Retina (tissue), 1 donor: ENCODE measurements at places on chromosomes 13 and 19.
A peak's percentile ranks its signal among the peaks of the same experiment; 100 is the strongest.

GRCh38 chr13:109348519-109349258, 437.7 kb downstream of the IRS2 start:
- DNase-seq: no peak

GRCh38 chr19:7900931-7901330, 2.7 kb upstream of the MAP2K7 start:
- DNase-seq: no peak

DNA sequence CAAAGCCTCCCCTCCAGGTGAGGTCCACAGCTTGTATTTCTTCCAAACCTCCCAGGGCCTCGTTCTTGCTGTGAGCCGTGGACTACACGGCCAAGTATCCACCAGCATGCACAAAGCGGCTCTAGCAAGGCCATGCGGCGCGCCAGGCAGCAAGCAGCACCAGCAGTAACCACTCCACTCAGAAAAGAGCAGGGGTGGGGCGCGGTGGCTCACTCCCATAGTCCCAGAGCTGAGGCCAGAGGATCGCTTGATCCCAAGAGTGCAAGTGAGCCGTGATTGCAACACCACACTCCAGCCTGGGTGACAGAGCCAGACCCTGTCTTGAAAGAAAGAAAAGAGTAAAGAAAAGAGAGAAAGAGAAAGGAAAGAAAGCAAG, 4.7 kb downstream of the CCDC8 start:
- peak; percentile 66 for DNase-seq

- DNase-seq: no peak
These were observed 129.3 kb upstream of the SERP2 start for GRCh38 chr13:44244288-44244687.

DNA sequence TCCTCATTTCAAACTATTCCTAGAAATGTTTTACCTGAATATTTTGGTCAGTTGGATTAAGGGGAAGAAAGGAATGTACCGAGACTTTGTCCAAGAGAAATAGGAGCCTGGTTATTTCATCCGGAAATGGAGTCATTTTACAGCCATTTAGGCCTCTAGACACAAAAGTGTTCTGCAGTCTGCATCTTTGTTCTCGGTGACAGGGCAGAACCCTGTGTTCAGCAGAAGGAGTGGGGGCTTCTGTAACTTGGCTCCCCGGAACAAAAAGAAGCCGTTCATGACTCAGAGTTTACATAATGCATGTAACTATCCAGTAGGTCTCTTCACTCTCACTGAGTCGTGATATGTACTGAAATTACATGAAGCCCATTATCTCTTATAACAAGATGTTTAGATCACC, 21.6 kb upstream of the FNDC3A start:
- no peak for DNase-seq

- DNase-seq: no peak
These were observed at the start of gene GPR183 for GRCh38 chr13:99307247-99307646. TSS of gene GPR183 (minus strand) at chr13:99307399. CDS start at chr13:99296145, 11,254 bp downstream.

DNA sequence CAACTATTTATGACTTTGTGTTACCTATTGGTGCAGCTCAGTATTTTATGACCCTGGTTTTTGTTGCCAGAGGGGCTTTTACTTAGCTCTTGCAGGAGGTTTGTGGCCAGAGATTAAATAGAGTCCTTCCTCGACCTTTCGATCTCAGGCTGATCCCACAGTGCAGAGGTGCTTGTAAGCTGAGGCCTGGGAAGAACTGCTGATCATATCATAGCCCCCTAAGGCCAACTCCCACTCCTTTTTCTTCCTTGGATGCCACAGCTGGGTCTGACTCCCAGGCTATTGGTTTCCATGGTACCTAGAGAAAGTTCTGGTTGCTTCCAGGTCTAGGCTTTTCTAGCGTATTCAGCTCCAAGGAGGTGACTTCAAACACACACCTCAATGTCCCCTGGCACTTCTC, 324.9 kb downstream of the FOXO1 start:
- no peak for DNase-seq

GRCh38 chr13:110533771-110534670, 27.5 kb downstream of the RAB20 start:
- DNase-seq: no peak

DNA sequence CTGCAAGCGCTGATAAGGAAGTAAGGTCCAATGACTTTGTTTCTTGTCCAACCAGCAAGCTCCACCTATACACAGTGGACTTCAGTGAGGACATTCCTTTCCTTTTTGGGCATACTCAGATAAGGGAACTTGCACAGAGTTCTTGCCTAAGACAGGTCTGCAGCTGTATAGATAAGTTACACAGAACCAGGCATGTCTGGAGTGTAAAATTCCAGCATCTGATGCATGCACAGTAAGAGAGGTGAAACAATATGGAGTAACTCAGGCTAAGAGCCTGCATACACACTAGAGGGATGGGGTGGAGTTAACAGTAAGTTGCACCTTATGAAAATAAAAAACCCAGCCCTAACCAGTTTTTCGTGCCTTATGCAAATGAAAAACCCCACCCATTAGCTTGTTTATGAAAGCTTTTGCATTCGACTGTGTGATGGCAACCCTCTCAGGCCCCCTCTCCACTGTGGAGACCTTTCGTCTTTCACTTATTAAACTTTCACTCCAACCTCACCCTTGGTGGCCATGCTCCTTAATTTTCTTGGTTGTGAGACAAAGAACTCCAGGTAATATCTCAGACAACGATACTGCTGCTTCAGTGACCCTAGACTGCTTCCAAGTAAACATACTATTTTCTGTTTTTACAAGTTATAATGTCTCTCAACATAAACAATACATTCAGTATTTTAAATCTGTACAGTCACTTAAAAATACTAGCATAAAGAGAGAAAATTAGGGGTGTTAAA, 2859.0 kb upstream of the PCDH20 start:
- no peak for DNase-seq

- no peak for DNase-seq
These were observed 2.7 kb downstream of the PRKACA start for GRCh38 chr19:14114854-14115253.

DNA sequence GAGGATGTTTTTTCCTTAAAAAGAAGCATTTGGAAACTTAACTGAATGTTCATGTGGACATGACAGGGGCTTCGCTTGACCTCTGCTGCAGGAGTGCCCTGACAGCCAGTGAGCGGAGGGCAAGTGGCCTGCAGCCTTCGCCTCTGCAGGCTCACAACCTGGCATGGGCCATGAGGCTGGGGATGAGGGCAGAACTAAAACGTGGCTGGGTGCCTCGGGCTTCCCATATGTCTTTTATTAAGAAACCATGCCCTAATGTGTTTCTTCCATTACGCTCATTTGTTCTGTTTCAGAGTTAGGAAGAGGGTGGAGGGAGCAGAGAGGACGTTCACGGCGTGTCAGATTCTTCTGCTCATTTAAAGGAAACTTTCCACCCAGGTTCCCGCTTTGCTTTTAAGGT, 2.9 kb downstream of the ARHGEF7 start:
- DNase-seq: no peak

GRCh38 chr13:37544995-37545394, 53.6 kb downstream of the POSTN start:
- no peak for DNase-seq

DNA sequence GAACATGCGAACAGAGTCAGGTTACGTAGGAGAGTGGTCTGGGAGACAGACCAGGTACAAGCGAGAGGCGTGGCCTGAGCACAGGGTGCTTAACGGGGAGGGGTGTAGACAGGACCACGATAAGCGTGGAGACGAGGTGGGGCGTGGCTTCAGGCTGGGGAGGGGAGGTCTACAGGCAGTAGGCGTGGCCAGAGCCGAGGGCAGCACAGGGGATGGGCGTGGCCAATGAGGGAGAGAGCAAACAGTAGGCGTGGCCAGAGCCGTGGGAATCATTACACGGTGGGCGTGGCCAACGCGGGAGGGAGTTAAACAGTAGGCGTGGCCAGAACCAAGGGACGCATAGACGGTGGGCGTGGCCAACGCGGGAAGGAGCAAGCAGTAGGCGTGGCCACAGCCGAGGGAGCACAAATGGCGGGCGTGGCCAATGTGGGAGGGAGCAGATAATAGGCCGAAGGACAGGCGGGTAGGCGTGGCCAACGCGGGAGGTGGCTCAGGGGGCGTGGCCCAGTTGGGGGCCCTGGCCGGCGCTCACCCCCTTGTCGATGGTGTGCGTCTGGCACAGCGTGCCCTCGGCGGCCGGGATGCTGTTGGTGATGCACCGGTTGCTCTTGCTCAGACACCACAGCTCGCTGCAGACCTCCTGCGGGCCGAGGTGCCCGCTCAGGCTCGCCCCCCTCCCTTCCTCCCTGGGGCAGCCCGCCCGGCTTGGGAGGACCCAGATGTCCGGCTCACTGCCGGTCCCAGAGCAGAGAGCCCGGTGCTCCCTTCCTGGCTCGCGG, 15.2 kb upstream of the MYO1F start:
- DNase-seq: peak; percentile 99

GRCh38 chr19:2495651-2496316, 19.9 kb downstream of the GADD45B start:
- DNase-seq: no peak

GRCh38 chr19:56263319-56263718, 9.2 kb upstream of the EDDM13 start:
- DNase-seq: no peak

GRCh38 chr19:21835429-21835809, 563 bp downstream of the ZNF43 start:
- no peak for DNase-seq

- DNase-seq: no peak
These were observed 977.0 kb upstream of the SLC10A2 start for GRCh38 chr13:104043184-104043583.

DNA sequence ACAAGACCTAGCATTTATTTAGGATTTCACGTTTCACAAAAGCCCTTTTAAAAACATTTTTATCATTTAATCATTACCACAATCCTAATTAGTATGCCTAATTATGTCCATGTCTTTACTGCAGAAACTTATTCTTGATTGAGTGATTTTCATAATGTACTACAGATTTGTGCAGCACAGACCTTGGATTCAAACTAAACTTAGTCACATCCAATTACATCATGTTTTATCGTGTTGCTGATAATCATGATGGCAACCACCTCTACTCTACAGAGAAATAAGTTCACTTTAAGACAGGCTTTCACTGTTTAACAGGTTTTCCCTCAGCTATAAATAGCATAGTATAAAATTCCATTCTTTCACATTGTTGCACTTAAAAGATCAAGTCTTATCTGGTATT, 240.9 kb upstream of the RFC3 start:
- peak; percentile 8 for DNase-seq

DNA sequence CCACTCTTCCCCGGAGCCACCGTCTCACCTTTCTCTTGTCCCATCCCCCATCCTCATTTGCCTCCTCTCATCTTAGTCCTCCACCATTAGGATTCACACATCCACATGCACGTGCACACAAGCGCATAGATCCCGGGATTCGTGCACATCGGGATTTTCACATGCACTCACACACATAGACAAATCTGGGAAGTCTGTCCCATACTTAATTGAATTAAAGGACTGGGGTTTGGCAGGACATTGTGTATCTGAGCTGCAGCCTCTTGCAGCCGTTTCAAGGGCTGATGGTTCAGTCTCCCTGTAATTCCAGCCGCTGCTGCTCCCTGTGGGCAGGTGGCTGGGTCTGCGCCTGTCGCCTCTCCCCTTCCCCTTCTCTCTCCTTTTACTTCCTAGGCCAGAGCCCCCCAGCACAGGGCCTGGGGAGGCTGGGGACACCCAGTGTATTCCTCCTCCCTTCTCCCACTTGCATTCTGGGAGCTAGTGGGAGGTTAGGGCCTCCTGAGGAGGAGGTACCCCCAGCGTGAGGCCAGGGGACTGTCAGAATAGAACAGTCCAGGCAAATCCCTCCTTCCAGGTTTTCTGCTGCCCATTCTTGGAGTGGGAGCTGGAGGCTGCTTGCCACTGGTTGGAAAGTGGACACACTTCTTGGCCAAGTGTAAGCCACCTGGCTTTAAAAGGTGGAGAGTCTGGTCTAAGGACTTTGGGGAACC, 43.6 kb downstream of the LYL1 start:
- peak; percentile 34 for DNase-seq

- DNase-seq: no peak
These were observed 80.9 kb upstream of the SHISA2 start for GRCh38 chr13:26132756-26133155.

DNA sequence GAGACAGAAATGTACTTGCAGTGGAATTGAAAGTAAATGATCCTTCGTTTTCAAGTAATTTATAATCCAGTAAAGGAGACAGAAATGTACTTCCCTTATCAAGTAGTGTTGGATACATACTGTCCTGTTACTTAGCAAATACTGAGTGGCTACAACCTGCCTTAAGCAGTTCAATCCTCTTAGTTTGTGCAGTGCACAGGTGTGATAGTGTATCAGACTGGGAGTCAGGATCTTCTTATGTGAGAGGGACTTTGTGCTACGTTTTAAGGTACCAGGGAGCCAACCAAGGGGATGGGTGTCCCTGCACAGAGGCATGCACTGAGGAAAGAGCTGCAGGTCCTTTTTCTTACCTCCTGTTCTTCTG, 111.1 kb downstream of the DNAJC3 start:
- no peak for DNase-seq

DNA sequence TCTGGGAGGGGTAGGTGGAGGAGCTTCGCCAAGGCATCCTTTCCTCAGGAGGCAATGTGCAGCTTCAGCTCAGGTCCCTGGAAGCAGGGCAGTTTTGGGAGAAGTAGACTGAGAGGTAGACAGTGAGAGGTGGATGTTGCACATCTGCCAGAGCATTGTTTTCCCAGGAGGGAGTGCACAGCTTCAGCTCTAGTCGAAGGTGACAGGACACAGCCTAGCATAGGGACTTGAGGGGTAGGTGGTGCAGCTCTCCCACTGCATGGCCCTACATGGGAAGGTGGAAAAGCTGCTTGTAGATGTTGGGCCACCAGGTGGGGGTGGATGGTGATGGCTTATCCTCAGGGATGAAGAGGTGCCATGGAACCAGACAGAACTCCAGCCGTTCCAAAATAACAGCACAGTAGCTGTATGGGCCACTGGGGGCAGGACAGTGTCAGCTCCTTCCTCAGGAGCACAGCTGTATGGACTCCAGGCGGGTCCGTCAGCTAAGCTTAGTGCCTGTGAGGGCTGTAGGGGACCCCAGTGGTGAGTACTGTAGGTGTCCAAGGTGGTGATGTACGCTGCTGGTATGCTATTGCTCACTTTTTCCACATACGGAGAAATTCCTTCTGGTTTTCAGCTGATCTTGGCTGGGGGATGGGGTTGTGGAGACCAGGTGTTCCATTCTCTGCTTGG, 17.4 kb upstream of the ZNF543 start:
- no peak for DNase-seq

DNA sequence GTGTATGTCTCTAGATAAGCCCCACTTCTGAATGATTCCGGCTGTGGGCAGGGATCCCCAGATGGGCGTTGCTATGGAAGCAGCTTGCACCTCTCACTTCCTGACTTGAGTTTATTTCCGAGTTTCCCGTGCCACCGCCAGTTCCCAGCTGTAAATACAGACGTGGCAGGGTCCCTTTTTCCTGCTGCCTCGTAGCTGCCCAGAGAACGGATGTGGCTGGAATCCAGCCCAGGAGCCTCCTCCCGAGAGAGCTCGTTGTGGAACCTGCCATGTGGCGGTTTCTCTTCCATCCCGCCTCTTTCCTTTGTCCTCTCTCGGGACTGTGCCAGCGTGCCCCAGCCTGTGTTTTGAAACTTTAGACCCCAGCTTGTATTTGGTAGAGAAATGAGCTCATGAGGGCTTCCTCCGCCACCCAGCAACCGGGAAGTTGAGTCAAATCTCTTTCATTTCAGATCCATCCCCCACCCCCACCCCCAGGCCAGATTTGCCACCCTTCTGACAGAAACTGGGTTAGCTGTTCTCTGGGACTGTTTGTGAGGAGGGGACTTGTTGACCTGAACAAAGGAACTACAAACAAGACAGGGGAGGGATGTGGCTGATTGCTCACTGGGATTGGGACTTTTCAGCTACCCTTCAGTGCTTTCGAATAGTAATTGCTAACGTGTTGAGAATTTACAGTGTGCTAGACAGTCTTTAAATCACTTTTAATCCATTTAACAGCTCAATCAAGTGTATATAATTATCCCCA, 96.6 kb downstream of the SIPA1L3 start:
- DNase-seq: peak; percentile 82

- DNase-seq: no peak
These were observed 58.0 kb upstream of the CYSLTR2 start for GRCh38 chr13:48595431-48596429.
